Fibroblast of the aortic adventitia (primary cell): ENCODE measurements at places on chromosomes 7 and 10.

GRCh38 chr10:91683975-91684374, 51.1 kb upstream of the PPP1R3C start:
- DNase-seq, result peak; percentile 69

DNA sequence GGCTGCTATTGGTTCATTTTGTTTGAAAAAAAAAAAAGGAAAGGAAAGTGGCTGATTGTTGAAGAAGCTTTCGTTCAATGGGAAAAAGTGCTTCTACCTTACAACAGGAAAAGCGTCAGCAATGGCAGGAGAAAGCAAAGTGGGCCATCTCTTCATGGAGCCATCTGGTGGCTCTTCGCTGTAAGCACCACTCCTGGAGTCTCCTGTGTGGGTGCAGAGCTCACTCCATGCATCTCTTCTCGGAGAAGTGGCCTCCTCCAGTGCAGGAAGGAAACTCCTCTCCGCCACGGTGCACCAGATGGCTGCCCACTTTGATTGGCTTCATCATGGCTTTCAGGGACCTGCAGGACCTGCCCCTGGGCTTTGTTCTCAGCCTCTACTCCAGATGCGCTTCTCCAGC, 250.9 kb downstream of the PTEN start:
- DNase-seq, result no peak

- peak; percentile 94 for DNase-seq
These were observed 3.7 kb downstream of the STX1A start for GRCh38 chr7:73715648-73716317.

GRCh38 chr7:155276800-155277375, 20.8 kb upstream of the INSIG1 start:
- no peak for DNase-seq

GRCh38 chr10:114242235-114242634, 3.2 kb downstream of the VWA2 start:
- no peak for DNase-seq

- DNase-seq, result peak; percentile 90
These were observed 234.6 kb downstream of the DIP2C start for GRCh38 chr10:454860-455259.

- DNase-seq, result no peak
These were observed 72.5 kb downstream of the EVX1 start for GRCh38 chr7:27315066-27315465.

- DNase-seq, result no peak
These were observed 155.7 kb downstream of the TCERG1L start for GRCh38 chr10:131155876-131156230.

DNA sequence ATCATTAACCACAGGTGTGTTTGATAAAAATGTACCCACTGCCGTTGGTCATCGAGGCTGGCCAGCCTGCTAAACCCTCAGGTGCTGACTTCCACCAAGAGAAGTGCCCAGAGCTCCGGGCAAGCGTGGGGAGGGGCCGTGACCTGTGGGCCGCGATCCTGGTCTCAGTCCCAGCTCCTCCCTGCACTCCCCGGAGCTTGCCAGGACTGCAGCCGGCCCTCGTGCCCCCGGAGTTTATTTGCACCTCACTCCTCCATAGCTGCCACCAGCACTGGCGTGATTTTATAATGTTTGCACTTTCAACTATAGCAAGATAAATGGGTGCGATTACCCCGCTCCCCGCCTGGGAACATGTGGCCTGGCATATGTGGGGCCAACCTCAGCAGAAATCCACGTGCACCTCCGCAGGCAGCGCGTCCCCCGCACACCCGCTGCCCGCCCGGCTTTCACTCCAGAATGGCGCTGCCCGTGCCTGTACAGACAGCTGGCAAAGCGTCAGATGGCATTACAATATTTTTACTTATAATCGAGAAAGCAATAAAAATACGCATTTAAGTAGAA, 30.8 kb downstream of the UNCX start:
- no peak for DNase-seq

DNA sequence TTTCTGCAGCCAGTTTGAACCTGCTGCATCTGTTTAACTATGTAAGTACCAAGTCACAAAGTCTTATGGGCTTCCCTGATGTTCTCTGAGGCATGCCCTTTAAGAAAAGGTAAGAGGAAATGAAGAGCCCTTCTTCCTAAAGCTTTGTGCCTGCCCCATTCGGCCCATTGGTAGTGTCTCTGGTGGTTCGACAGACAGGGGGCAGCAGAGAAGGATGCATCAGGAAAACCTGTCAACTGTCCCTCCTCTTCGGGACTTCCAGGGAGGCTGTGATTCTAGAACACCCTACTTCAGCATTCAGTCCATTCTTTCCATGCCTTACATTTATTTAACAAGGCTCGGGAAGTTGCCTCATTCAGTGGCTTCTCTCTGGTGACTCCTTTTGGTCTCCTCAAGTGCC, 1.9 kb upstream of the SFRP4 start:
- no peak for DNase-seq

DNA sequence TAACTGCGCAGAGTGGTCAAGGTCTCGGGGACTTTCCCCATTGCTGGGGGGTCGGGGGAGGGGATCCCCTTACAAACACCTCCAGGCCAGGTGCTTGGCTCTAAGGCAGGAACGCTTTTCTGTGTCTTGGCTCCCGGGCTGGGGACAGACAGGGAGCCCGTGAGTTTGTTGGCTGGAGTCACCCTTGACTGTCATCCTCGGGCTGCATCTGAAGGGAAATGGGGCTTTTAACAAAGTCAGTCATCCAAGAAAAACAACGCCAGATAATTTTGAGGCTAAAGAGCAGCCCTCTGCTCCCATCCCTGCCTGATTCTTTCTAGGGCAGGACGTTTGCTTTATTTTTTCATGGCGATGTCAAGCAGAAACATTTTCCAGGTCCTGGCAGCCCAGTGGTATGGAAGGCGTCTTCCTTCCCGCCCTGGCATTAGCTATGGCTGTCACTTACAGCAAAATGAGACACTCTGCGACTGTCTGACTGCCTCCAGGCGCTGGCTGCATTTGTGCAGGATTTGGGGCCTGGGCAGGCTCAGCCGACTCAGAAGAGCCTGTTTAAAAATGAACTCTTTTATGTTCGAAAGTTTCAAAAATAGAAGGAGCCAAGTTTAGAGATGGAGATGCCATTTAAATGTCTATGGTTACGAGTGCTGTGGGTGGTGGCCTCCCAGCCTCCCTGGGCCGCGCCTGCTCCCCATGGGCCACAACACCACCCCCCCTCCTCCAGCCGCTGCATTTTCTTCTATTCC, 54.7 kb upstream of the TNS3 start:
- DNase-seq, result no peak

DNA sequence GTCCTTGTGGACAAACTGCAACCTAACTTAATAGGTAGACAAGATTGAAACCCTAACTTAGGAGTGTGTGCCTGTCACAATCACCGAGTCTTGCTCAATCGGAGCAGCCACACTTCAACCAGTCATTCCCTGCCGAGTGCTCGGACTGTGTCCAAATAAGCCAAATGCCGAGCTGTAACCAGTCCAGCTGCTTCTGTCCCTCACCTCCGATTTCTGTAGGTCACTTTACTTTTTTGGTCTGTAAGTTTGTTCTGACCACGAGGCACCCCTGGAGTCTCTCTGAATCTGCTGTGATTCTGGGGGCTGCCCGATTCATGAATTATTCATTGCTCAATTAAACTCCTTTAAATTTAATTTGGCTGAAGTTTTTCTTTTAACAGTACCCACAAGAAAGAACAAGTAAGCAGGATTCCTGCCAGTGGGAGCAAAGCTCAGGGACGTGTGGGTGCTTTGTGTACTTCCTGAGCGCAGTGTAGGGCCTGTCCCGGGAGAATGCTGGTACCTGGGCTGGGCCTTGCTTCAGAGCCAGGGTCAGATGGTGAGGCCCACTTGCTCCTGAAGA, 140.1 kb downstream of the ACTR3B start:
- no peak for DNase-seq

DNA sequence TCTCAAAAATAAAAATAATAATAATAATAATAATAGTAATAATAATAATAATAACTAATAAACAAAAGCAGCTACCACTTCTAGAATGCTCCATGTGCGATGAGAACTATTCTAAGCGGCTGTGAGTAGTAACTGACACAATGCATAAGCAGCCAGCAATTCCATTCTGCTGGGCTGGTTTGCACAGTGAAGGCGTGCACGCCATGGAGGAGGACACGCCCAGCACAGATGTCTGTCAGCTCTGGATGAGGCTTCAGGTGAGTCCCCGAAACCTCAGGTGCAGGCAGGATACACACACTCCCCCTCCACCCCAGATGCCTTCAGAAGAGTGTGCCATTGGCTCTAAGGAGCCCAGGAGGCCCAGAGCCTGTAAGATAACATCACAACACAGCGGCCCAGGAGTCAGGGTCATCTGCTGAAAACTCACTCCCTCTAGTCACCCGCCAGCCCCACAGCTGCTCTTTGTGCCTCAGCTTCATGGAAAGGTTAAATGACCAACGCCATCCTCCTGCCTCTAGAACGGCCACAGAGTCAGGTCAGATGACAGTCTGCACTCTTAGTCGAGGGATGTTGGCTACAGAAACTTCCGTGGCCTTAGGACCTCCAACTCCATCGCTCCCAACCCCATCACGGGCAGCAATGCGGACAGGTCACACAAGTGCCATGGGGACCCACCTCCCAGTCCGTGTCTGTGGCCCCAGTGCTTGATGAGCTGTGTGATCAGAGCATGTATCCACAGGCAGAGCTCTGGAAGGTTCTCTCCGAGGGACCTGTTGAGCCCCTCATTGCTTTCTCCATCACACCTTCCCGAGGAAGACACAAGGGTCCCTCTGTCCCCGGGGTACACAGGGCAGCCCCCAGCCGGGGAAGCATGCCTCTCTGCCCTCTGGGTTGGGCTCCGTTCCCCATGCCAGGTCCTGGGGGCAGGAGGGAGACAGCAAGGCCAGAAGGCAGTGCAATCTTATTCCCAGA, 103.9 kb downstream of the CTBP2 start:
- no peak for DNase-seq

DNA sequence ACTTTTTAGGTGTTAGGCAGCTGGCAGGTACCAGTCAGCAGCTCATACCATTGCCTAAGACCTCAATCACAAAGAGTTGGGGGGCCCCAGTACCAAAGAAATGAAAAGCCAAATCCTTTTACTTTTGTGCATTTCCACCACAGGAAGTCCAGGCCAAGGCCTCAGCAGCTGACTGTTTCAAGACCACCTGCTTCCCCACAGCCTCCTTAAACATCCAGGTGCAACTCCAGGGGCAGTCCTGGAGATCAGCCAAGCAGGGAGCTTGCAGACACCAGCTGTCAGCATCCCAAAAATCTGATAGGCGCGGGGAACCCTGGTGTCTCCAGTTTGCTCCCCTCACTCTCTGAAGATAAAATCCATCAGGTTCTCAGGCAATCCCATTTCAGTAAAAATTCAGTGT, 91.5 kb upstream of the EFCAB10 start:
- no peak for DNase-seq

DNA sequence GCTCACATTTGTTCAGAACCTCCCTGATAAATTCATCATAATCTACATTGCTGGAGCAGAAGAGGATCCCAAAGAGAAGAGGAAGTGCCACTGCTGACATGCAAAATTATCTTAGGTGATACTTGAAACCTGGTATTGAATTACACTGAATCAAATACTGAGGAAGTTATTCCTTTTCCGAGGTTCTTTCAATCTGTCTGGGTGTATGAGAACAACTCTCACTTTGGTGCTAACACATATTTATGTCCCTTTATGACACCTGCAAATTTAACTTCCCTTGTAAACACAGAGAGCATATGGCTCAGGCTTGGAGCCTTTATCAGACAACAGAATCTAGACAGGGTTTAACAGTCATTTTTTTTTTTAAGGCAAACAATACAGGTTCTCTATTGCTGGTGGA, 131.4 kb downstream of the SRPK2 start:
- DNase-seq, result no peak

DNA sequence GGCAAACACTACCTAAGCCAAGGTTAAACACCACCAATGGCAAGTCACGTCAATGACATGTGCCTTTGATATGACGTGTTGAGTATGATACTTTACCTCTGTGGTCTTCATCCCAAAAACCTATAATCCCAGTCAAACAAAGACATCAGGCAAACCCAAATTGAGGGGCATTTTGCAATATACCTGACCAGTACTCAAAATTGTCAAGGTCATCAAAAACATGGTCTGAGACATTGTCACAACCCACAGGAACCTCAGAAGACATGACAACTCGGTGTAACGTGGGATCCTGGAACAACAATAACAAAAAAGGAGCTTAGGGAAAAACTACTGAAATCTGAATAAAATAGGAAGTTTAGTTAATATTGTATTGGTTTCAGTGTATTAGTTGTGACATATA, 7.2 kb downstream of the FAM237B start:
- DNase-seq, result no peak

DNA sequence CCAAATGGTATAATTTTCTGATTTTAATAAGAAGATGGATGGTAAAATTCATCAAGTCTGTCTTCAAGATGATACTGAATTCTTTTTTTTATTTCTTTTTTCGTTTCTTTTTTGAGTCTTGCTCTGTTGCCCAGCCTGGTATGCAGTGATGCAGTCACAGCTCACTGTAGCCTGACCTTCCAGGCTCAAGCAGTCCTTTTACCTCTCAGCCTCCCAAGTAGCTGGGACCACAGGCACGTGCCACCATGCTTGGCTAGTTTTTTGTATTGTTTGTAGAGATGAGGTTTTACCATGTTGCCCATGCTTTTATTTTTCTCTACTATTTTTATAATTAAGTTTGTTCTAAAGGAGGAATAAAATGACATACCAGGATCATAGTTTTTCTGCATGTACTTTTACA, 52.1 kb upstream of the HELLS start:
- DNase-seq, result no peak

- no peak for DNase-seq
These were observed 438.1 kb upstream of the NRP1 start for GRCh38 chr10:33772370-33773252.

GRCh38 chr7:18320422-18320821, 175.1 kb upstream of the HDAC9 start:
- DNase-seq, result no peak

DNA sequence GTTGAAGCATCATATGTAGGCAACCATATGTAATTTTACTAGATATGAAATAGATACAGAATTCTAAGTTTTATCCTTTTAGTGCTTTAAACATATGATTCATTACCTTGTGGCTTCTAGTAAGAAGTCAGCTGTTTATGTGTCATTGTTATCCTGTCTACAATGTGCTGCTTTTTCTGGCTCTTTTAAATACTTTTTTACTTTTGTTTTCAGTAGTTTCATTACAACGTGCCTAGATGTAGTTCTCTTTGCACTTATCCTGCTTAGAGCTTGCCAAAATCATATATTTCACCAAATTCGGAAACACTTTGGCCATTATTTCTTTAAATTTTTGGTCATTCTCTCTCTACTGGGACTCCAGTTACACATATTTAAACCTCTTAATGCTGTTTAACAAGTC, 26.4 kb downstream of the YAE1 start:
- DNase-seq, result peak; percentile 88

GRCh38 chr10:117653170-117653515, 110.6 kb downstream of the EMX2 start:
- peak; percentile 82 for DNase-seq
